ENCODE measurements at places on chromosomes 12 and 14.

- DNase-seq = no peak
Measured at GRCh38 chr12:130970908-130971233, 17.2 kb downstream of the ADGRD1 start.

- no peak for DNase-seq
Measured at GRCh38 chr14:35402323-35403113, 2.0 kb downstream of the NFKBIA start.

DNA sequence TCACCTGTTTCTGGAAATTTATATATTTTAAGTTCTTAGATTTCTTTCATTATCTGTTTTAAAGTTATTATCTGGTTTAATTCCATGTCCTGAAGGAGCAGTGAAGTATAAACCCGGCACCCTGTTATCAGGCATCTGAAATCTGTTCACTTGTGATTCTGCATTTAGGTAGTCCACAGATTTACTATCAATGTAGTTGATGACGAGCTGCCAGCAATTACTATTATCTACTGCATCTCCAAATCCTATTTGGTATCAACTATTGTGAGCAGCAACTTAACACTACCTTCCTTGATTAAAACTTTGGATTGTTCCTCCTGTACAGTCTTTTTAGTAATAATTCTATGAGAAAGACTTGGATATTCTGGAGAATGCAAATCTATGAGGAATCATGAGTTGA is 36.1 kb downstream of the PRORP start:
- no peak for DNase-seq

- DNase-seq = no peak
Measured at GRCh38 chr14:23457587-23458445, 11.7 kb upstream of the NGDN start.

- no peak for DNase-seq
Measured at GRCh38 chr12:100189636-100190394, 10.8 kb upstream of the ACTR6 start.

DNA sequence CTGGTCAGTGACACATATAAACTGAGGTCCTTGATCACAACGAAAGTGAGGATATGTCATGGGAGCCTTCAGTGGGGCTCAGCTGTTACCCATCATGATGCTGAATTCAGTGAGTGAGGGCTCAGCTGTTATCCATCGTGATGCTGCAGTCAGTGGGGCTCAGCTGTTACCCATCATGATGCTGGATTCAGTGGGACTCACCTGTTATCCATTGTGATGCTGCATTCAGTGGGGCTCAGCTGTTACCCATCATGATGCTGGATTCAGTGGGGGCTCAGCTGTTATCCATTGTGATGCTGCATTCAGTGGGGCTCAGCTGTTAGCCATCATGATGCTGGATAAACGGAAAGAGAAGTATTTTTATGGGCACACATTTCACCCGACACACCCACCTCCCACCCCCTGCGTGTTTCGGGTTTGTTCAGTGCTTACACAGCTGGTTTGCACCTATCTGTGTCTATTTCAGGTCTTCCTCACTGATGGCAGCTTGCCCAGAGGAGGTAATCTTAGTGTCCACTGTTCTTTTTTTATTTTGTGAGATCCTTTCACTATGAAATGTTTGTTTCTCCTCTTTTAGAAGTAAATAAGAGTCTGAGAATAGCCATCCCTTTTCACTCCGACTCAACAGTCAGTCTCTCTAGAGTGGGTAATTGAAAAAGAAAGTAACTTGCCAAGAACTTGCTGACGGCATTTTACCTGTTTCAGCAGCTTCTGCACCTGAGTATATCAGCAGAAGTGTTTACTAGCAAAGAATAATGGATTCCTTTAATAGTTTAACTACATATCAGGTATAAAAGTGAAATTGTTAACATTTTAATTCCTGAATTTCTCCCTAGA is 183.0 kb downstream of the ERC1 start:
- peak; percentile 60 for DNase-seq

GRCh38 chr14:98018628-98019027 is 1221.4 kb downstream of the VRK1 start:
- no peak for DNase-seq

- DNase-seq = peak; percentile 28
Measured at GRCh38 chr14:102591372-102591943, 991 bp upstream of the RCOR1 start.

- DNase-seq = no peak
Measured at GRCh38 chr12:101779626-101780025, 40.4 kb upstream of the SYCP3 start.

DNA sequence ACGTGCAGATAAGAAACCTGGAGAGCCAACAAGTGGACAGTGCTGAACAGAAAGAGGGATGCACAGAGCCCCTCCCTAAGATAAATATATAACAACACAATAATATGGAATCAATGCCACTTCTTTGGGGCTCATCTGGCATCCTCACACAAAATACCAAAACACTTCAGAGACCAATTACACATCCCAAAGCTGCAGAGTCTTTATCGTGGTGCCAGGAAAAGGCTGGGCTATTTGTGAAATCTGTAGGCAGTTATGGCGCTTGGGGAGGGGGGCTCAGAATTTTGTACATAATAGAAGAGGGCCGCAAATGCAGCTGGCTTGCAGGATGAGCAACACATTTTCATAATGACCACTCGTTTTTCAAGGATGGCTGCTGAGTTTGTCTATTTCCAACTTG is 160.4 kb upstream of the NOS1 start:
- DNase-seq = peak; percentile 44

DNA sequence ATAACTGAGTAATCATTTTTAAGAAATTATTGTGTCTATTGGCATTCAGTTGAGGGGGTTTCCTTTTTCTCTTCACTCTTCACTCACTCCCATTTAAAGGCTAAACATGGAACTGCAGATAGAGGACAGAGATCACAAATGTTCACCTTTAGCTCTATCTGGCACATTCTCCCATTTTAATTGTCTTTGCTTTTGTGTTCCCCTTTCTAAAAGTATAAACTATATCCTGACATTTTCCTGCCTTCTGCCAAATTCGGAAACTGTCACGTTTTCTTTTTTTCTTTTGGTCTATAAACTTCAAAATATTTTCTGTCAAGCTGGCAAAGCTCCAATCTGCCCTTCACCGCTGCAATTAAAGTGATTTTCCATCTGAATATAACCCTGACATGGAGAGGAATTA is 219.8 kb upstream of the CDKN3 start:
- no peak for DNase-seq

DNA sequence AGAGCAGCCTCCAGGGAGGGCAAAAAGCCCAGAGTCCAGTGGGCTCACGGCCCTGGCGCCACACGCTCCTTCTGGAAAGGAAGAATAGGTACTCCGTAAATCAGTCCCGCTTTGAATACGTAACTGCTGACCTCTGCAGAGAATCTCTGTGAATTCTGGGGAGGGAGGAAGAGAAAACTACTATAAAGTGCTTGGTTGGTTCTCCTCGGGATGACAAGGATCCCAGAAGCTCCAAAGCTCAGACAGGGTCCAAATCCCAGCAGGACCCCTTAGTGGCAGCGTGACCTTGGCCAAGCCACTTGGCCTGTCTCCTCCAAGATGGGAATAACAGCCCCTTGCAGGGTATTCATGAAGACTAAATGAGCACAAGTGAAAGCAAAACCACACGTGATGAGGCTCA is 31.7 kb downstream of the ANO2 start:
- no peak for DNase-seq

DNA sequence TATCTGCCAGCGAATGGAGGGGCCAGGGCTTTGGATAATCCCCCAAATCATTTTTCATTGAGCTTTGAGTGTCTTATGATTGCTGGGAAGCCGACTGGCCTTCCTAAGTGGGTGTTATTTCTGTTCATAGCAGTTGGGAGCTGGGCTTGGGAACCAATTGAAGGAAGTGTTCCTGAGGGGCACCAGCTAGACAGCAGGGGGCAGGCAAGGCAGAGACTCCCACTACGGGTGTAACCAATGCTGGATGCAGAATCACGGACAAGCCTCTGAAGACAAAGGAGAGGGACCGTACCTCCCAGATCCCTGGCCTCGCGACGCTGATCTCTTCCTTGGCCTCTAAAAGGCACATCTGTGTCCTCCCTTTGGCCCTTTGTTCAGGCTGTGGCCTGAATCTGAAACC is 149.0 kb upstream of the PRMT8 start:
- DNase-seq = peak; percentile 95

DNA sequence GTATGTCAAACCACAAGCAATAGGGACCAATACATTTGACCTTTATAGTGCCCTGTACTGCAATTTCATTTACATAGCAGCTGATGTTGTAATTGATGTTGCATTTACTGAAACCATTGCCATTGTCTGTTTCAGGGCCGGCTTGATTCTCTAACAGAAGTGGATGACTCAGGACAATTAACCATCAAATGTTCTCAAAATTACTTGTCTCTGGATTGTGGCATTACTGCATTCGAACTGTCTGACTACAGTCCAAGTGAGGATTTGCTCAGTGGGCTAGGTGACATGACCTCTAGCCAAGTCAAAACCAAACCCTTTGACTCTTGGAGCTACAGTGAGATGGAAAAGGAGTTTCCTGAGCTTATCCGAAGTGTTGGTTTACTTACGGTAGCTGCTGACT is 216.0 kb downstream of the AKAP6 start:
- no peak for DNase-seq

DNA sequence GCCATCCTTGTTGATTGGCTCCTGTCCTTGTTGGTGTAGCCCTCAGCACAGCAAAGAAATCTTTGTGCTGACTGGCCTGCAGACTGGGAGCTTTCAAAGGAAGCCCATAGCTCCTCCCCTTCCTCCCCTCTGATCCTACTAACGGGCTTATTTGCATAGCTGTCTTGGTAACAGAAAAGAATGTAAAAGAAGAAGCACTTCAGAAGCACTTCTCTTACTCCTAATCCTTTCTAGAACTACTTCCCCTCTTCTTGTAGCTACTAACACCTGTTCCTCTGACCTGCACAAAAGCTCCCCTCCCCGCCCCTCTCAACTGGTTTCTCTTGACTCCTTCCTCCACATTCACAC is 14.3 kb upstream of the RIC8B start:
- DNase-seq = no peak

- DNase-seq = no peak
Measured at GRCh38 chr14:74960736-74961135, 5.3 kb upstream of the PGF start.

DNA sequence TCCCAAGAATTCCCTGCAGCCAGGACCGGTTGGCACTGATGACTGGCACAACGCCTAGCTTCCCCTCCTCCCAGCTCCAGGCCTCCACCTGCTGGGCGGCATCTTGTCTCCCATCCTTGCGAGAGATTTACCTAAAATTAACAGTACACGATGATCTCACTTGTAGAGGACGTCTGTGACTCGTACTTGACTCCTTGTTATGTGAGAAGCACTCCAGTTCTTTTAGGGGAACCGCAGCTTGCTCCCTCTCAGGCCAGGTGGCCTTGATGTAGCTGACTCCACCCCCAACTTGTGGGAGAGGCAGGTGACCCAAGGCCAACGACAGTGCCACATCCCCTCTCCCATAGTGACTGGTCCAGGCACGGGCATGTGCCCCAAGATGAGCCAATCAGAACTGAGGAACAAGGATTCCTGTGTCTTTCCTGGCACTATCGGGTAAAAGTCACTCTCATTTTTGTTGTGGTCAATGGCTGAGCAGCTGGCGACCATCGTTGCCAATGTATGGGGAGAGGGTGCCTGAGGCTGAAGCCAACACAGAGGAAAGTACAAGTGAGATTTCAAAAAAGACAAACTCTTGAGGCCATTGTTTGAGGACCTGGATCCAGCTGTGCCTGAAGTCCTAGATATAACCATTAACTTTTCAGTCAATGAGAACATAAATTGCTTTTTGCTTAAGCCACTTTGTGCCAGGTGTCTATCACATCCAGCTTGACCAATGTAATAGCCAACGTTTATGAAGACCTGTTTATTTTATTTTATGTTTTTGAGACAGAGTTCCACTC is 208.7 kb downstream of the RBM19 start:
- peak; percentile 67 for DNase-seq

DNA sequence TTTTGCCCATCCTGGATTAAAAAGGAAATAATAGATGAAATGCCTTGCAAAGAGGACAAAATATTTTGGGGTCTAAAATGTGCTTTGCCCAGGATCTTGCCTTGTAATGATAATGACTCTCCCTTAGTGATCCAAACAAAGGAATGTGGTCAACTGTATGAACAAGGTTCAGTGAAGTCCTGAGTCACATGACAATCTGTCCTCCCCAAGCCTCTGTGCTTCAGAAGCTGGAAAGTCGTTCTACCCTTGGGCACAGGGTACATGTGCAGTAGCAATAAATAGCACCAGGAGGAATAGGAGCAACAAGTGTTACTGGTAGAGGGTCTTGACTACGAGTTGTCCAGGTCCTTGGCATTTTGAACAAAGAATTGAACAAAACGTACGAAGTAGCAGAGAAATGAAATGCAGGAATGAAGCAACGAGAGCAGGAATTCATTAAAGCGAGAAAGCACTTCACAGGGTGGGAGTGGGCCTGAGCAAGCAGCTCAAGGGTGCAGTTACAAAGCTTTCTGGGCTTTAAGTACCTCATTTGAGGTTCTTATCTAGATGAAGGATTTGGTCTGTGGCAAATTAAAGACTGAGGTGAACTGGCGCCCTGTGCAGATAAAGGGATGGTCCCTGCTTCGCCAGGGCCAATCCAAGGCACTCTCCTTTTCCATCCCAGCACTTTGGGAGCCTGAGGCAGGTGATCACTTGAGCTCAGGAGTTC is 65.8 kb downstream of the RESF1 start:
- no peak for DNase-seq

GRCh38 chr14:103696070-103696402 is 19.2 kb downstream of the XRCC3 start:
- no peak for DNase-seq

GRCh38 chr12:48678551-48679185 is 3.4 kb downstream of the KANSL2 start:
- DNase-seq = no peak

- DNase-seq = no peak
Measured at GRCh38 chr12:108886873-108887629, 7.2 kb downstream of the DAO start.

- DNase-seq = no peak
Measured at GRCh38 chr14:25351269-25351668, 301.3 kb upstream of the STXBP6 start.

GRCh38 chr12:104958805-104959334 is 780 bp upstream of the SLC41A2 start:
- DNase-seq = no peak

DNA sequence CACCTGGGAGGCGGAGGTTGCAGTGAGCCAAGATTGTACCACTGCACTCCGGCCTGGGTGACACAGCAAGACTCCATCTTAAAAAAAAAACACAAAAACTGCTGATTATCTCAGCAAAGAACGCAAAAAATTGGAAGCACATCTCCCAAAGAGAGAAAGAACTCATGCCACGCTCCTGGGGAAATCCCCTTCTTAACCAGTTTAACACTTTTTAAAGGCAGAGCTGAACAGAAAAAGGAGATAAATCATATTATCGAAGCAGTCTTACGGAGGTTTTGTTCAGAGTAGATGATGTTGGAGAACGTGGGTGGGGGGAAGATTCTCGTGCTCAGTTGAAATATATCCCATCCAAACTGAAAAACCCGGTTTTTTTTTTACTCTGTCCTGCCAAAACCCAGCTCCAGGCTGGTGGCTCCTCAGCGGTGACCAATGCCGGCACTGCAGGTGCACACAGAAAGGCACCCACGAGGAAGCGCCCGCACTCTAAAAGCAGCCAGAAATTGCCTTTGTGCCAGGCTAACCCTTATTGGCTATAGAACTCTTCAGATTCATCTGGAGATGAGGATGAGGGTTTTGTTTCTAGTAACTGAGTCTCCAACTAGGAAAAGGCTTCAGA is 100.2 kb upstream of the PARP11 start:
- DNase-seq = no peak
